Omental fat pad (tissue), 4 donors: ENCODE measurements at places on chromosomes 3 and 15. TPM values are rescaled to one million over a fixed set of nuclear protein-coding genes. Genes with fewer than 3 reads are reported as not detected.

MEIS2 gene
- total RNA-seq: 40.2 TPM

DNA sequence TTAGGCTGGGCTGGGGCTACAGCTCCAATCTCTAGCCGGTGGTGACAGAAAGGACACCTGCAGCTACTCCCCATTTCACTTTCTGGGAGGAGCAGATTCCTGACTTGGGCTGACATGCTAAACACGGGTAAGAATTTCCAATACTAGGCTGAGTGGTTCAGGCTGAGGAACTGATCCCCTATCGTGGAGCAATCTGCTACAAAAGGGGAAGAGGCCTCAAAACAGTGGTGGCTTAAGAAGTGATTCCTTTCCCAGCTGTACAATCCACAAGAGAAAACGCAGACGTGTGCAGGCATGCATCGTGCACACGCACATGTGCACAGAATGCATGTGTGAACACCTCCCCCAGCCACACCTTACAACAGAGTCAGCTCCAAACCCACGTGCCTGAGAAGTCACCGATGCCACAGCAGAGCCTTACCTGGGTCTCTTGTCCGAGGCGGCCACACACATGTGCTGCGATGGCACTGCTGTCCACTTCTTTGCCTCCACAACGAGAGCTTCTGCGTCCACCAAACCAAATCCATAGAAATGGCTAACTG is 86.7 kb upstream of the SNRPA1 start:
- no peak for DNase-seq

GRCh38 chr15:71705151-71705550 is 105.2 kb upstream of the NR2E3 start:
- DNase-seq: no peak

OR5K2 gene
- not detected for total RNA-seq

CLSTN2 gene
- total RNA-seq: 40.5 TPM

DNA sequence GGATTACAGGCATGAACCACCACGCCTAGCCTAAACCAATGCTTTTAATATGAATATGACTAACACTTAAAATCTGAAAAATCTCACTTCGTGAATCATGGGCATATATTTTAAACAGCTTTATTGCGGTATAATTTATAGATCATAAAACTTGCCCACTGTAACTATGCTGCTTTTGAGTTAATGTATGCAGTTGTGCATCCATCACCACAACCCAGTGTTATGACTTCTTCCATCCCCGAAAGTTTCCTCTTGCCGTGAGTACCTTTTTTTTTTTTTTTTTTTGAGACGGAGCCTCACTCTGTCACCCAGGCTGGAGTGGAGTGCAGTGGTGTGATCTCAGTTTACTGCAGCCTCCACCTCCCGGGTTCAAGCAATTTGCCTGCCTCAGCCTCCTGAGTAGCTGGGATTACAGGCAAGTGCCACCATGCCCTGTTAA is 7.1 kb downstream of the KAT2B start:
- no peak for DNase-seq

- no peak for DNase-seq
Measured at GRCh38 chr3:152379415-152380042, 110.8 kb downstream of the MBNL1 start.

AHSG gene
- total RNA-seq: not detected

- DNase-seq: no peak
Measured at GRCh38 chr3:32457971-32458471, 44.6 kb downstream of the CMTM6 start.

GRCh38 chr3:3443482-3443881 is 264.0 kb upstream of the CRBN start:
- no peak for DNase-seq

DNA sequence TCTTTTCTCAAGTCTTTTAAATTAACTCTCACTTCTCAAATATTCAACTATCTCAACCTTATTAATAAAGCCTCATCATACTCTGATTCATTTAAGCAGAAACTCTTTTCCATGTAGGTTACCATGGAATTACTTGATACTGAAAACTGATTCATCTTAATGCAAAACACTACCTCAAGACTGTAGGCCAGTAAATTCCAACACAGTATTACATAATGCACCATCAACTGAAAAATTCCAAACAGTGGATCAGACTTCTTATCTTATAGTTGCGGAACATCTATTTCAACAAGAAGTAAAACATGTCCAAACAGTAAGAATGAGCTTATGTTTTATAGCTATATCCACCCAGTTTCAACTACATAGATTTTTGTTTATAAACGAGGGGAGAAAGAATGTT is 124.5 kb downstream of the PEAK1 start:
- no peak for DNase-seq

GRCh38 chr3:30496066-30496966 is 110.1 kb upstream of the TGFBR2 start:
- DNase-seq: no peak
